ENCODE measurements at places on chromosomes 5 and 9.

DNA sequence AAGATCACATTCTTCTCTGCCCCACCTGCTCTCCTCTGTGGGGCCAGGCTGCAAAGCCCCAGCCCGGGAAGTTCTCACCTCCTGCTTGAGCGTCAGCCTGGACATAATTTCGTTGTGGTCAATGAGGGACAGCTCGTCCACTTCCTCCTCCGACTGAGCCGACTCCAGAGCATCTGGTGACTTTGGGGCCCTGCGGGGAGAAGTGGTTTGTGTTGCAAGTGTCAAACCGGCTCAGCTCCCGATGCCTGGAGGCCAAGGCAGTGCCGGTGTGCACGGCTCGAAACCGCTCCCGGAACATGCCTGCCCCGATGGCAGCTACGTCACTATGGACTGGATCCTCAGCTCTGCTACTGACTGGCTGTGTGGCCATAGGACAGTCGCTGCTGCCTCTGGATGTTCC, 52.8 kb downstream of the PRRT1B start:
- no peak for DNase-seq

DNA sequence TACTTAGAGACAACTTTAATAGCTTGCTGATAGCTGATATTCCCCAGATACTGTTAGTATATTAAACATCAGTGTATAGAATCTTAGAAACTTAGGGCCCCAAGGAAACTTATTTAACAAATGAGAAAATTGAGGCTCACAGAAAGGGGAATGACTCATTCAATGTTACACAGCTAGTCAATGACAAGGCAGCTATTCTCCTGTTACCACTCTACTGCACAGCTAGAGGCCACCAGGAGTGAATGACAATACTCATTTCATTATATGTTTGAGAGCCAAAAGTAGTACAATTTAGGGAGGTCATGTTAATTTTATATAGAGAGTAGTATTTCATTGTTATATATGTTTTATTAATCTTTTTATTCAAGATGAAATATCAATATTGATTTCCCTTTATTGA, 33.2 kb upstream of the PCDHB1 start:
- DNase-seq: no peak

- no peak for DNase-seq
Observed at GRCh38 chr5:78503958-78504653, 143.7 kb downstream of the SCAMP1 start.

GRCh38 chr5:125530833-125531615, 784.6 kb upstream of the ZNF608 start:
- no peak for DNase-seq

- no peak for DNase-seq
Observed at GRCh38 chr5:119071561-119071995, 691 bp downstream of the DMXL1 start.

DNA sequence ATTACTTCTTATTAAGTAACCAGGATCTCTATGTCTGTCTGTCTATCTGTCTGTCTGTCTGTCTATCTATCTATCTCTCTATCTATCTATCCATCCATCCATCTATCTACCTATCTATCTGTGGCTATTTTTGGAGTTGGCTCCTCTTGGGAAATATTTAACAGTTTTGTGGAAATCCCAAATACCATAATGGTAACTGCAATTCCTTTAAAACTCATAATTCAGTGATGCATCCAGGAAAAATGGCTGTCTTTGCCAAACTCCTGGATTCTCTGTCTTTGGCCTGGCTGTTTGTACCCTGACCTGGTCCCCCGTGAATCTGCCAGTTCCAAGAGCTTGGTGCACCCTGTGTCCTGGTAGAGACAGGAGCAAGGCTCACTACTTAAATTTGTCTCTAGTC, 197.0 kb downstream of the PCSK1 start:
- no peak for DNase-seq

DNA sequence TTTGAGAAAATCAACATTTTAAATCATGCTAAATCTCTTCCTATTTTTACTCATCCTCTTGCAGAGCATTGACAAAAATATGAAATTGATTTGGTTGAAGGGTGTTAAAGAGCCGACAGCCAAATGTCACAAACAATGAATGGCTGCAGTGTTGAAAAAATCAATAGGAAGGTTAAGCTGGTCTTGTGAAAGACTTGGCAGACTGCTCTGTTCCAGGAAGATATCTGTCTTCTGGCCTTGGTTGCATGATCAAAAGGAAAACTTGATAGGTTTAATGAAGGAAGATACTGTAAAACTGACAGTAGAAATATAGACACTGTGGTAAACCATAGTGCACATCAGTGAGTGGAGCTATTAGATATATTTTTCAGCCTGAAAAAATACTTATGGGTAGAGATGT, 103.6 kb downstream of the PBX3 start:
- DNase-seq: no peak

DNA sequence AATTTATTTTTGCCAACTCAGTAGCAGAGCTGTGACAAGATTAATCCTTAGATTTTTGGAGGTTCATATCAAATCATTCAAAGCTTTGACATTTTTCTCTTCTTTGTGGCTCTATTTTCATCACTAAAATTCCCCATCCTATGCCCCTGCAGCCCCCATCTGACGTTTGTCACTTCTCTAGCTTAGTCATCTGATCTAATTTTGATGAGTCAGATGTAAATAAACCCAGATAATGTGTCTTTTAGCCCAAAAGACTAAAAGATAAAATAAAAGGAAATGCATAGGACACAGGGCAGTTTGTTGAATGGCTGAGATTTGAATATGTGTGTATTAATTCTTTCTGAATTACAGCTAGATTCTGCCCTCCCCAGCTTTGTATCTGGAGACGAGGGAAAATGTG, 897 bp upstream of the HSPB3 start:
- no peak for DNase-seq

DNA sequence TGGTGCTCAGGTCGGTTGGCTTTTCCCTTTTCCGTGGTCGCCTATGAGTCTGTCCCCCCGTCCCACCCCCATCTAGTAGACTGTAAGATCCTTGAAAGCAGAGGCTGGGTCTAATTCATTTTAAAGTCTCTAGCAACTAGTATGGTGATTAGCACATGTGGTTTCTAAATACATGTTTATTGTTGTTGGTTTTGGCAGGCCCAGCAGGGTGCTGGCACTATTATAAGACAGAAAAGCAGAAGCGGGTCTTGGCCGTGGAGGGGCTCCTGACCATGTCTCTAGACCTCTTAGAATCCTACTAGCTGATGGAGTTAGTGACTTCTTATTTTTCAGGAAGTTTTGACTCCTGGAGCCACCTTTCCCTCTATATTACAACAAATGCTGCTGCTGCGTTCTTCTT, 61.5 kb upstream of the TNFSF8 start:
- no peak for DNase-seq

DNA sequence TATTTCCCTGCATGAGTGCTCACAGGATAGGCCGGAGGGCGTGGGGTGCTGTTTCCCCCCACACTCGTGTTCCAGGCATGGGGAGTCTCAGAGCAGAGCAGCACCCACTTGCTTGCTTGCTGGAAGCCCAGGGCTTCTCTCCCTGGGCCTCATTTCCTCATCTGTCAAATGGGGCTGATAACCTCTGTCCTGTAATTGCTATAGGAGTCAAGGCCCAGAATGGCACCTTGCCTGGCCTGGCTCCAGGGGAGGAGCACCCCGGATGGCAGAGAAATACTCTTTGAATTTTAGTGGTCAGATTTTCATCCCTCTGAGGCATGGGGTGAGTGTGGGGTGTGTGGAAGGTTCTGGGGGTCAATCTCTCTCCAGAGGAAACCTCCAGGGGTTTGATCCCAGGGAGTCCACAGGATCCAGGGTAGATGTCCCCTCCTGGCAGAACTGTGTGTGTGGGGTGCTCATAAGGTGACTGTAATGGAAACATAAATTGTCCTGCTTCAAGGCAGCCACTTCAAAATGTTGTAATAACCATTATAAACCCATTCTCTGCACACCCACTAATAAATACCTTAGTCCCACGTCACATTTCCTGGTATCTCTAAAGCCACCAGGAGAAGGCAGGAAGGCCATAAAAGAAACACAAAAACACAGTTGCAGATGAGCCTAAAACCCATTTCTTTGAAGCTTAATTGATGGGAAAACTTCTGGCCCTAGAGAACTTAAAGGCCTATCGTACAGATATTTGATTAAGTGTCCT, 272.2 kb downstream of the FSTL4 start:
- no peak for DNase-seq

DNA sequence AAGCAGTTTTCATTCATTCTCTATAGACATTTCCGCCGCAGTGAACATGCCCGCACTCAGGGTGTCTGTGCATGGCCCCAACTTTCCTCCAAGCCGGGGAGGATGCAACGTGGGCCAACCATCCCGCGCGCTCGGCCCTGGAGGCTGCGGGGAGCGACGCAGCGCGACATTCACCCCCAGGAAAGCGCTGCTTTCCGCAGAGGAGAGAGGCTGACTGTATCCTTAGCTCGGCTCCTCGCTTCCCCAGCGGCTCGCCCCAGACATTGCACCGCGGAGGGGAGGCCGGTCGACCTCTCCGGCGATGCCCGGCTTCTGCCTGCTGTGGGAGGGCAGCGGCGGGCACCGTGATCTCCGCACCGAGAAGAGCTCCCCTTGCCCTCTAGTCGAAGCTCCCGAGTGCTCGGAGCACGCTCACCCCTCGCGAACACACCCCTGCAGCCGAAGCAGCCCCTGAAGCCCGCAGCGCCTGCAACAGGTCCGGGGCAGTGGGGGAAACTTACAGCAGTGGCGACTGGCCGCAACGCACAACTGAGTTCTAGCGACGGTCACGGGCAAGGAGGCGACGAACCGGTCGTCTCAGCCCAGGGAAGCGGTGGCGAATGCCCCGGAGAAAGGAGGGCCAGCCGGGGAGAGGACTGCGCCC, 600 bp downstream of the ENC1 start:
- peak; percentile 27 for DNase-seq

GRCh38 chr9:36551910-36552309, 20.8 kb upstream of the MELK start:
- DNase-seq: no peak

GRCh38 chr5:123133438-123134100, 44.5 kb downstream of the PRDM6 start:
- no peak for DNase-seq

- no peak for DNase-seq
Observed at GRCh38 chr5:34543687-34544086, 112.4 kb upstream of the RAI14 start.

- DNase-seq: no peak
Observed at GRCh38 chr5:139524940-139525585, 36.1 kb upstream of the UBE2D2 start.
